ENCODE measurements at places on chromosomes 3 and 15.

- DNase-seq, result no peak
Observed at GRCh38 chr3:71998995-71999673, 214.2 kb upstream of the PROK2 start.

DNA sequence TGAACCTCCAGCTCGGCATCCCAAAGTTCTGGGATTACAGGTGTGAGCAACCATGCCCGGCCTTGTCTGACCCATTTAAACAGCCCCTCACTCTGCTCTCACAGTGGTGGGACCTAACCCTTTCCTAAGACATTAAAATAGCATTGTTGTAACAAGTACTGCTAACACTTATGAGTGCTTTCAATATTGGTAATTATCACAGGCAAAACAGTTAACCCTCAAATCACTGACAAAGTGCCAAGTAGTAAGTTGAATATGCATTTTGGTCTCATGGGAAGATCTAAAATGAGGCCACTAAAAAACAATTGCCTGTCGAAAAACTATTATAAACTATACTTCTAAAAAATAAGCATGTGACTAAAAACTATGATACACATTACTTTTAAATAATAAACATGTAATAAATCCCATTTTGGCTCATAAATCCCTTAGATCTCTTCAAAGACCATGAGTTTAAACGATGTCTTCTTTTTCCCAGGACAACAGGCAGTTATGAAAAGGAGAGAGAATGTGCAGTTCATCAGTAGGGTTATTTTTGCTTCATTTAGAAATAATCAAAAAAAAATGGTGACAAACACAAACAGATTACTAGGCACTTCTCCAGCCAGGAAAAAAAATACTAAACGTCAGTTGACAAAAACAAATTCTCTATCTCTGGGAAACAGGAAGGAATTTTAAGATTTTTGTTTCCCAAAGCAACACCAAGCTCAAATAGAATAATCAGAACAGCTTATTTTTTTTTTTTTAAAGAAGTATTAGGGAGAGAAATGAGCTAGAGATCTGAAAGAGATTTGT, 95.4 kb downstream of the RFTN1 start:
- DNase-seq, result no peak

DNA sequence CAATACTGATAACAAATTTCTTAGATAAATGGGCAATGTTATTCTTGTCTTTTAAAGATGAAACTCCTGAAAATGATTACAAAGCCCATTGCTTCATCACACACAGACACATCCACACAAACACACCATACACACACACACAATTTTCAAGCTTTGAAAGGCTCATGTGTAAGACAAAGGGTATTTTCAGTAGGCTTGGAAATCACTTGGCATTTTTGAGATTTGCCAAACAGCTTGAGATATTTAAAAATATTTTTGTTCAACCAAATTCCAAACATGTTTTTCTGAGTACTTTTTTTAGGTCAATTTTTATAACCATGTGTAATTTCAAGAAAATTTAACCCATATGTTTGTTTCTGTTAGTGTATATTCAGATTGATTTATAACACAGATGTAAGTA, 283.7 kb downstream of the ROBO2 start:
- DNase-seq, result no peak

DNA sequence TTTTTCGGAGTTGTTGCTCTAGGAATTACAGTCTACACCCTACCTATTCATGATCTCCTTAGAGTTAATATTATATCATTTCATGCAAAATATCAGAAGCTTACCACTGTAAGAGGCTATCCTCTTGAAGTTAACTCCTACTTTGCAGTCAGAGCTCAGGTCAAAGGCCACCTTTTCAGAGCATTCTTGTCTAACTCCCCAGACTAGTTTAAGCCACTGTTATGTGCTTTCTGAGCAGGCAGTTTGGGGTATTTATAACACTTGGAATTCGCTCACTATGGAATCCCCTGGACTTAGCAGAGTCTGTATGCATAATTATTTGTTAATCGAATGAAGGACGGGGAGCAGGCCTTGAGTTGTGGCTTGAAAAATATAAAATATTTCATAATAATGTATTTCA, 21.7 kb downstream of the MED12L start:
- DNase-seq, result no peak
